ENCODE measurements at places on chromosomes 3 and 15.

GRCh38 chr15:51842852-51843737, 13.6 kb downstream of the TMOD3 start:
- DNase-seq = no peak

DNA sequence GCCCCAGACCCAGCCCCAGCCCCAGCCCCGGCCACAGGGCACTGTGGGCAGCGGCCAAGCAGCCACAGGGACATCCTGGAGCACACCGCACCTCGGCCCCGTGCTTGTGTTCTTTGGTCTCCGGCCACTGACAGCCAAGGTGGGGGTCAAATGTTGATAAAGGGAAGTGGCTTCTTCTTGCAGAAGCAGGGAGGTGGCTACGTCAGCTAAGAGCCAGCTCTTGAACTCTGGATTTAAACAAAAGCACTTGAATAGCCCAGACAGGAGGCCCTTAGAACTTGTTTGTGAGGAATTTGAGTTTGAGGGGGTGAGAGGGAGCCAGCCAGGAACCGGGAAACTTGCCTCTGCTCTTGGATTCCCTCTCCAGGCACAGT, 135.8 kb upstream of the ABHD17C start:
- no peak for DNase-seq

DNA sequence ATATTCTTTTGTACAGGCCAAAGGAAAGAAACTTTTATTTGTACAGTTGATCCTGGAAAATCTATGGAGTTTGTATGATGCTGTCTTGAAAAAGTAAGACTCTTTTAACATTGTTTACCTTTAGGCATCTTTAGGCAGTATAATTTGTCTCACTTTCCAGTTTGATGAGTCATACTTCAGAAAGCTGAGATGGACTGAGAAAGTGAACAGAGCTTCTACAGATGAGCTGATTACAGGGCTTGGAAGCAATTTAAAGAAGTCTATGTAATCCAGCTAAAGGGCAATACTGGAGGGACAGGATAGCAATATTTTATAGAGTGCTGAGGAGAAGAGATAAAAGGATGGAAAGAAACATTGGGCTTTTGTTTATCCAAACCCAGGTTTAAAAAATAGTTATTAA, 123.5 kb upstream of the GOLGA6L4 start:
- no peak for DNase-seq

- DNase-seq = no peak
These were observed 41.8 kb upstream of the PRSS50 start for GRCh38 chr3:46759239-46760167.

DNA sequence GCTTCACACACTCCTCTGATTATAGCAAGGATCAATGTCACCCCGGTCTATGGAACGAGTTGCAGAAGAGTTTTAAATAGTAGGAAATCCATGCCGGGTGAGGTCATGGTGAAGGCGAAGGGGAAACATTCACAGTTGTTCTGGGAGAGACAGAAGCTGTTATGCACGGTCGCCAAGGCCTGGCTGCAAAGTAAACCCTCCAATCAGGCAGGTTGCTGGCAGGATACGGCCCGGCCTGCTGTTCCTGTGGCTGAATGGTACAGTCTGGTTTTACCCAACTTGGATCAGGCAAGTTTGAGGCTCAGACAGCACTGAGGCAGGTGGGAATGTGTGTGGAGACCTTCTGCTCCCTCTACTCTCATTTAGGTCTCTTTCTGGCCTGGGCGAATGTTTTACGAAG, 45.3 kb upstream of the ATP2B2 start:
- no peak for DNase-seq

- DNase-seq = no peak
These were observed 111.7 kb upstream of the OSTN start for GRCh38 chr3:191087391-191087790.

- no peak for DNase-seq
These were observed 486.8 kb upstream of the CNTN4 start for GRCh38 chr3:1611824-1612223.

GRCh38 chr3:151109286-151109800, 23.9 kb downstream of the MED12L start:
- no peak for DNase-seq

DNA sequence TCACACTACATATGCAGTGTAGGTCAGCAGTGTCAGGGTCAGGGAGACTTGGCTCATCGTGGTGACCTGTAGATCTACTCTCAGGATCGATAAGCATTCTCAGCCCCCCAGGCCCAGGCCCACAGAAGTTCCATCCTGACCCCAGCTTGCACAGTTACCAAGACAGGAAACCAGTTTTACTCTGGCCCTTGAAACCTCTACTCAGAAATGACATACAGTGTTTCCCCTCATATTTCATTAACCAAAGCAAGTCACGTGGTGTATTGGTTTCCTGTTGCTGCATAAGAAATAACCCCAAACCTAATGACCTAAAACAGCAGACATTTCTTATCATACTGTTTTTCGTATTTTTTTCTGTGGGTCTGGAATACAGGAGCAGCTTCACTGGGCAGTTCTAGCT, 242.2 kb downstream of the SLCO3A1 start:
- DNase-seq = peak; percentile 40

DNA sequence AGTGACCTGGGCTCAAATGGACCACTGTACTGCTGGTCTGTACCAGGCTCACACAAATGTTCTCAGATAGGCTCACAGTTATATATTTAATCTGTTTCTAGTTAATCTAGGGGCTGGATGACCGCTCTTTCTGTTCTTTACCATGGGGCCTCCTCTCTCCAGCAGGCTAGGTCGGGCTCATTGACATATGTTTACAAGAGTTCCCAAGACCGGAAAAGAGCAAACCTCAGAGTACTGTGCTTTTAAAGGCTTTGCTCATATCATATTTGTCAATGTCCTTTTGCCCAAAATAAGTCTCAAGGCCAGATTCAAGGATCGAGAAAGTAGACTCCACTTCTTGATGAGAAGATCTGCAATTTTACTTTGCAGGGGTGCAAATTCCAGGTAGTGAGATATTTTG, 348.0 kb upstream of the EPHA6 start:
- no peak for DNase-seq

DNA sequence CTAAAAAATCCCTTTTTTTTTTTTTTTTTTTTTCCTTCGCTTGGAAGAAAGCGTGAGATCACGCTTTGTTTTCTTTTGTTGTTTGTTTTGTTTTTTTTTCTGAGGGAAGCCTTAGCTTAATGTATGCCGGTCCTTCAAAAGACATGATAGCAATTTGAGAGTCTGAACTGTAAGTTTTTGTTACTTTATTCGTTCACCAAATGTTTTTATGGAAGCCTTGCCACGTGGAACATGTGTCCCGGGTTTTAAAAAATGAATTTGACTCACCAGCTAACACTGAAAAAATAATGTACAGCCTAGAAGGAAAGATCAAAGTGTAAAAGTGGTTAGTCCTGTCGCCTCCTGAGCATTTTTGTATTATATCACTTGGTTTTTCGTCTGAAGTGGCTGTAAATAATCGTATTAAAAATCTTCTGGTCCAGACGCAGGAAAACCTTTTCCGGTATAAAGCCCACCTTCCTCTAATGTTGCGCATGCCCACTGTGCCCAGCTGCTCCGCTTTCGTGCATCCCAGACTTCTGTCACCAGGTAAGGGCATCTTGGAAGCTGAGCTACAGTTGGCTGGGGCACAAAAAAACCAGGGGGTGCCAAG, 795 bp upstream of the MYNN start:
- DNase-seq = no peak

- DNase-seq = no peak
These were observed 22.3 kb upstream of the IL1RAP start for GRCh38 chr3:190491533-190492054.

GRCh38 chr3:153166206-153166605, 4.2 kb downstream of the RAP2B start:
- no peak for DNase-seq

DNA sequence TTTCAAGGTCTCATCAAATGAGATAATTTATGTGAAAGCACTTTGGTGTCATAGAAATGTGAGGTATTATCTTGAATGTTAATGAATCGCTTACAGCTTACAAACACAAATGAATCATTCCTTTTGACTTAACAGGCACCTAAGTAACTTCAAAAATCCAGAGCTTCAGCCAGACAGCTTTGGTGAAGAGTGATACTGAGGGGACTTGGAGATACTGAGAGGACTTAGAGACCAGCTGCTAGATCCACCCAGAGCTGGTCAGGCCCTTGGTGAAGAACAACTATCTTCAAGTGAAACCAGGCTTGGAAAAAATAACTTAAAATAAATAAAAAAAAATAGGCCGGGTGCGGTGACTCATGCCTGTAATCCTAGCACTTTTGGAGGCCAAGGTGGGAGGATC, 16.2 kb upstream of the ZFYVE19 start:
- DNase-seq = no peak

GRCh38 chr3:46141813-46142212, 66.3 kb downstream of the CCR1 start:
- no peak for DNase-seq

- DNase-seq = peak; percentile 7
These were observed 181.0 kb upstream of the PPP2R3A start for GRCh38 chr3:135784557-135784956.

- DNase-seq = no peak
These were observed 101.8 kb downstream of the SNRK start for GRCh38 chr3:43388175-43388574.

DNA sequence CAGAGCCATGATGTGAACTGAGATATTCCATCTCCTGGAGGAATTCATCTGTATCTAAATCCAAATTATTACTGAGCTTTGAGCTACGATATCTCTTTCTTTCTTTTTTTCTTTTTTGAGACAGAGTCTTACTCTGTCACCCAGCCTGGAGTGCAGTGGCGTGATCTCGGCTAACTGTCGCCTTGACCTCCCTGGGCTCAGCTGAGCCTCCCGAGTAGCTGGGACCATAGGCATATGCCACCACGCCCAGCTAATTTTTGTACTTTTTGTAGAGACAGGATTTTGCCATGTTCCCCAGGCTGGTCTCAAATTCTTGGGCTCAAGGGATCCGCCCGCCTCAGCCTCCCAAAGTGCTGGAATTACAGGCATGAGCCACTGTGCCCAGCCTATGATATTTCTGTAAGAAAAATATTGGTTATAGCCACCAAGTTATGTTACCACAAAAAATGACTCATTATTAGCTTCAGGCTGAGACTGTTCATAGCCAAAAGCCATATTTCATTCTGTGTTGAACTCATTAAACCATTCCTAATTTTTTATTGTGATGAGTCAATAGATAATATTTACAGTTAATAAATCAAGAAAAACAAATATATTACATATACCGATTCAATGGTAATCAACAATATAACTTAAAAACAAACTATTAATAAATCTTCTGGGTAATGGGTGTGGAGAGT, 27.1 kb upstream of the SLC30A4 start:
- DNase-seq = no peak

GRCh38 chr3:182484682-182485081, 308.6 kb upstream of the ATP11B start:
- DNase-seq = no peak

DNA sequence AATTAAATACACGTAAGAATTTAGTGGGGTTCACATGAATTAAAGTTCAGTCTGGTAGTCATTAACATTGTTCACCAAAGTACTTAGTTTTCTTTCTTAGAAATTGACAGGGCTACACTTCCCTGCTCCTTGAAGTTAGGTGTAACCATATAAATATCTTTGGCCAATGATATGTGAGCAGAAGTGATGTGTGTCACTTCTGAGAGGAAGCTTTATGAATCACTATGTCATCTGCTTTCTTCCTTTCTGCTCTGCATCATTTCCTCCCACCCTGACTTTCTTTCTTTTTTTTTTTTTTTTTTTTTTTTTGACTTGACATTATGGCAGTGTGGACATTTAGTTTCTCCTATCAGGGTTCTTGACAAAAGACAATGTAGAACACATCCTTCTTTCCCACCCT, 156.2 kb upstream of the COL8A1 start:
- DNase-seq = no peak

DNA sequence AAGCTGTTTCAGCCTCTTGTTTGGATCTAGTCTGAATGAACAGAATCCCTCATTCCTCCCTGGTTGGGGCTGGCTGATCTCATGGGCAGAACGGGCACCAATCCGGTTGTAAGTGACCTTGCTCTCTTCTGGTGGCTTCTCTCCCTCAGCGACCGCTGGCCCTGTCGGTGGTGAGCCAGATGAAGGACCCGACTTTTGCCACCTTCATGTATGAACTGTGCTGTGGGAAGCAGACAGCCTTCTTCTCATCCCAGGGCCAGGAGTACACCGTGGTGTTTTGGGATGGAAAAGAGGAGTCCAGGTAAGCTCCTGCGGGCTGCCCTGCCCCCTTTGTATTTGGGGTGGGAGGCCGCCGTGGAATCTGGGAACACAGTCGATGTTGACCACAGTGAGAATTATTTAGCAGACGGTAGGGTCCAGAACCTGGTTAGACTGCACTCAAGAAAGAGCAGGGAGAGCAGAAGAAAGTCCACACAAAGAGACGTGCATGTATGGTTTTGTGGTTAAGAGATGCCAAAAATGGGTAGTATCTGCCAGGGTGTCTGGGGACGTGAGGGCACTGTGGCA, 138.8 kb downstream of the LRRK1 start:
- DNase-seq = no peak

GRCh38 chr3:194987571-194988494, 283.1 kb downstream of the XXYLT1 start:
- no peak for DNase-seq

GRCh38 chr3:107704477-107704876, 181.7 kb downstream of the BBX start:
- no peak for DNase-seq

DNA sequence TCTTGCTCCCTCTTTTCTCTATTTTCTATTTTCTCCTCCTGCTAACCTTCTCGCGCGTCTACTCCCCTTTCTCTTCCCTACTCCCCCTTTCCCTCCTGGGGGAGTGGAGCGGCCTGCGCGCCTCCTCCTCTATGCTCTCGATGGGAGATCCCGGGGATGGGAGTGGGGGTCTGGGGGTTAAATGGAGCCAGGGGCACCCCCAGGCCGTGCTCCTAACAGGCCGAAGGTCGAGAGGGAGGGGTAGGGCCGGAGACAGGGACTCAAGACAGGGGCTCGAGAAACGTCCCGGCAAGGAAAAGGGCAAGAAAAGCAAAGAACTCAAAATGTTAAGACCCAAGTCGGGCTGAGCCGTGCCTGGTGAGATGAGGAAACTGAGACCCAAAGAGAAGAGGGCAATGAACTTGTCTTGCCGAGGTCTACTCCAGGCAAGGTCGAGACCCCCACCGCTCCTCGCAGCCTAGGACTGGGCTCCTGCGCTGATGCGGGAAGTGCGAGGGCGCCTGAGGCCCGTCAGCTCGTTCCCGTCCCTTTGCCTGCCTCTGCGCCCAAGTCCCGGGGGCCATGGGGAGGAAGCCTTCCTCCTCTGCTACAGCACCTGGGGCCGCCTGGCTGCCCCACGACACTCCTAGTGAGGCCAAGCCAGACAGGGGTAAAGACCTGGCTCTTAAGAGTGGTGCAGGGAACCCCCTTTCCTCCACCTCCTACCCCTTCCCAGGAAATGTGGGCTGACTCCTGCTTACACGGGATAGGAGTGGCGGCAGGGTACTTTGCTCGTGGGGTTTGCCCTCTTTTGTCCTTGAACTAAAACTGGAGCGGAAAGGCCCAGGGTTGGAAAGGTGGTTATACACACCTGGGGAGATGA, 770 bp upstream of the MEGF11 start:
- no peak for DNase-seq

- DNase-seq = no peak
These were observed 45.8 kb upstream of the SLCO2A1 start for GRCh38 chr3:134075568-134075825.

GRCh38 chr15:68843425-68844311, 23.0 kb upstream of the ANP32A start:
- DNase-seq = no peak

- no peak for DNase-seq
These were observed 2.6 kb upstream of the GNB5 start for GRCh38 chr15:52193791-52194190.

- DNase-seq = no peak
These were observed 55.9 kb upstream of the OSBPL11 start for GRCh38 chr3:125651244-125651643.

All from GM12864 (cell line).